Activated T-cell treated with anti-CD3 and anti-CD28 coated beads, Interleukin-2, amount 50 U/mL, for 24 hours (primary cell): ENCODE measurements at places on chromosomes 7 and 10.

- H3K27ac ChIP-seq = no peak overlapping the region
- H3K27me3 ChIP-seq = peaks cover 8% of the 10 kb centered on the region
- no peaks in the 10 kb centered on the region for H3K36me3 ChIP-seq
- no peak for DNase-seq
Observed at GRCh38 chr7:24233386-24233785, 50.6 kb upstream of the NPY start.

DNA sequence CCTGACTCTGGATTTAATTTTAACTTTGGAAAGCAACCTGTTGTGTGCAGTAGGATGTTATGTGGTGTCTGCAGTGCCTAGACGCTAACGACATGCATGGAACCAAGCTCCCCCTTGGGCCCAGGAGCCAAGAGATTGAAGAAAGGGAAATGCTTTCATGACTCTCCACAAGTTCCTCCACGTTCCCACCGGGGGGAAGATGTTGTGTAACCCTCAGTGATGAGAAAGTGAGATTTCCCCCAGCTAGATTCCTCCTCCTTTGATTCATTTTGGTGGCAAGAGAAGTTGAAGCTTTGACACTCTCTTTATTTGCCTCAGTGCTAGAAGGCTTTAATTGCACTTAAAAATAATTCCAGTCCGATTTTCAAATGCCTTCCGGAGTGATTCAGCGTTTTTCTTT, 157.9 kb upstream of the INSYN2A start:
- H3K4me1 ChIP-seq = no peaks in the 10 kb centered on the region
- H3K27me3 ChIP-seq = peaks cover 4% of the 10 kb centered on the region
- H3K36me3 ChIP-seq = no peaks in the 10 kb centered on the region
- no peak overlapping the region for H3K27ac ChIP-seq

DNA sequence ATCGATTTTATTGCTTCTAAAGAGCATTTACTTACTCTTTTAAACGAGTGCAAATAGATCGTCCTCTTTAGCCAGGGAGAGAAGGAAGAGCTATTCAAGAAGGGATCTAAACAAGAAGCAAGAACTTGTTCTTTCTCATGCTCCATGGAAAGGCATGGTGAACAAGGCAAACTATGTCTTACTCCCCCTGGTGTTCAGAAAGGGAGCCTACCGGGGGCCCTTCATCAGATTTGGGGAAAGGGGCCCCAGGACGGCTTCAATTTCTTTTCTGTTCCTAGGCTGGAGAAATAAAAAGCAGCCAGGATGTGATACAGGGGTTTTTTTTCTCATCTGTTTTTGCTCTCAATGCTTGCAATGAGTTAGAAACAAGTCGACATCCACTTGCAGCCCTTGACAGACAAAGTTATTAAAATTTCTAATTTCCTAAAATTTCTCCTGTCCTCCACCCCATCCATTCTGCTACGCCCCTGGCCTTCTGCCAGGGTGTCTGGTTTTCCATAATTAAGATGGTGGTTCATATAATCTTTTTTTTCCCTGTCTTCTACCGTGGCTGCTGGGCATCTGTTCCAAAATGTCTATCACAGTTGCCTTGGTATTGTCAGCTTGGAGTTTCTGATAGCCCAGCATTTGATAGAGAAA, 214.4 kb downstream of the CREB5 start:
- no peak overlapping the region for H3K4me3 ChIP-seq
- no peaks in the 10 kb centered on the region for H3K4me1 ChIP-seq
- H3K27ac ChIP-seq = no peak overlapping the region
- peaks cover 30% of the 10 kb centered on the region for H3K27me3 ChIP-seq
- peak; percentile 32 for DNase-seq

DNA sequence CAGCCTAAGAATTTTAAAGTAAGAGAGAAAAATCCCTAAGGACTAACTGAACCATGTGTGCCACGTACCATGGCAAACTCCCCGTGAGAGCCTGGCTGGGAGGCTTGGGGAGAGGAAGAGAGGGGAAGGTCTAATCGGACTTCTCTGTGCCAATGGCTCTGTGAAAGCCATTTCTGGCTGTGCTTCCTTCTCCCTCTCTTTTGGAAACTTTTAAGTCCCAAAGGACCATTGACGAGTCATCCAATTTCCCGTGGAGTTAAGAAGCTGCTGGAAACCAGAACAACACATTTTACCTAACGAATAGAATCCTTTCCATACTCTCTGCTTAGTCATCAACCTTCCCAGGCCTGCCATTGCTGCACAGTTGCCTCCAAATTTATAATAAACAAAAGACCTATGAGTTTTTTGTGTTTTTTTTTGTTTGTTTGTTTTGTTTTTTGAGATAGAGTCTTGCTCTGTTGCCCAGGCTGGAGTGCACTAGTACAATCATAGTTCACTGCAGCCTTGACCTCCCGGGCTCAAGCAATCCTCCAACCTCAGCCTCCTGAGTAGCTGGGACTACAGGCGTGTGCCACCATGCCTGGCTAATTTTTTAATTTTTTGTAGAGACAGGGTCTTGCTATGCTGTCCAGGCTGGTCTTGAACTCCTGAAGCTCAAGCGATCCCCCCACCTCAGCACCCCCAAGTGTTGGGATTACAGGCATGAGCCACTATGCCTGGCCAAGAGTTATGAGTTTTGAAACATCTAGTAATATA, 13.2 kb downstream of the LAMB1 start:
- no peak for DNase-seq
- no peak overlapping the region for H3K27ac ChIP-seq
- H3K4me3 ChIP-seq = no peak overlapping the region
- H3K27me3 ChIP-seq = peaks cover 56% of the 10 kb centered on the region
- no peaks in the 10 kb centered on the region for H3K4me1 ChIP-seq

- DNase-seq = no peak
- H3K27me3 ChIP-seq = no peaks in the 10 kb centered on the region
- no peak overlapping the region for H3K4me3 ChIP-seq
- no peak overlapping the region for H3K27ac ChIP-seq
- no peaks in the 10 kb centered on the region for H3K36me3 ChIP-seq
Observed at GRCh38 chr7:10888861-10889260, 84.8 kb upstream of the PHF14 start.
